Effector CD4-positive, alpha-beta T cell (primary cell): ENCODE measurements at places on chromosomes 1 and 21.

- no peak for DNase-seq
Measured at GRCh38 chr1:235250430-235250829, 77.5 kb downstream of the ARID4B start.

GRCh38 chr1:174883409-174883808 lies 116.3 kb upstream of the CACYBP start:
- DNase-seq = no peak

DNA sequence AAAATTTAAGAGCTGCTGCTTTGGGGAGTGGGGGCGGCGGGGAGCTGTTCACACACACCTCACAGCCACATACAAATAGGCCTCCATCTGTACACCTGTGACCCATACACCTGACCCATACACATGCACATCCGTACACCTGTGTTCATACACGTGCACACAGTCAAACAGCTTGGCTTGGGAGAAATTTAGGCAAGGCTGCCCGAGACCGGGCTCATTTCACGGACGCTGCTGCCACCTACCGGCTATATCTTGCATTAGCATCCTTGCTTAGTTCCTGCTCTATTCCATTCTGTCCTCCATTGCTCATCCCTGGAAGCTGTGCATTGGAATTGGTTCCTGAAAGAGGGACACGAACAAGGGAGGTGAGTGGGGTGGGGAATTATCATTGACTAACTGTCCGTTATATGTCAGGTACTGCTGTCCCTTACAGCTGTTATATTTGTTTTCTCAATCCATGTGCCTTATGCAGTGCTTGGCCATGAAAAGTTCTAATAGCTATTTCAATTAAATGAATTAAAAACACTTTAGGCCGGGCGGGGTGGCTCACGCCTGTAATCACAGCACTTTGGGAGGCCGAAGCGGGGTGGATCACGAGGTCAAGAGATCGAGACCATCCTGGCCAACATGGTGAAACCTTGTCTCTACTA lies 37.1 kb upstream of the EPB41 start:
- peak; percentile 78 for DNase-seq

- DNase-seq = peak; percentile 39
Measured at GRCh38 chr1:52403566-52404115, 582 bp downstream of the ORC1 start.

GRCh38 chr1:166937962-166938361 lies 37.4 kb downstream of the ILDR2 start:
- DNase-seq = no peak

DNA sequence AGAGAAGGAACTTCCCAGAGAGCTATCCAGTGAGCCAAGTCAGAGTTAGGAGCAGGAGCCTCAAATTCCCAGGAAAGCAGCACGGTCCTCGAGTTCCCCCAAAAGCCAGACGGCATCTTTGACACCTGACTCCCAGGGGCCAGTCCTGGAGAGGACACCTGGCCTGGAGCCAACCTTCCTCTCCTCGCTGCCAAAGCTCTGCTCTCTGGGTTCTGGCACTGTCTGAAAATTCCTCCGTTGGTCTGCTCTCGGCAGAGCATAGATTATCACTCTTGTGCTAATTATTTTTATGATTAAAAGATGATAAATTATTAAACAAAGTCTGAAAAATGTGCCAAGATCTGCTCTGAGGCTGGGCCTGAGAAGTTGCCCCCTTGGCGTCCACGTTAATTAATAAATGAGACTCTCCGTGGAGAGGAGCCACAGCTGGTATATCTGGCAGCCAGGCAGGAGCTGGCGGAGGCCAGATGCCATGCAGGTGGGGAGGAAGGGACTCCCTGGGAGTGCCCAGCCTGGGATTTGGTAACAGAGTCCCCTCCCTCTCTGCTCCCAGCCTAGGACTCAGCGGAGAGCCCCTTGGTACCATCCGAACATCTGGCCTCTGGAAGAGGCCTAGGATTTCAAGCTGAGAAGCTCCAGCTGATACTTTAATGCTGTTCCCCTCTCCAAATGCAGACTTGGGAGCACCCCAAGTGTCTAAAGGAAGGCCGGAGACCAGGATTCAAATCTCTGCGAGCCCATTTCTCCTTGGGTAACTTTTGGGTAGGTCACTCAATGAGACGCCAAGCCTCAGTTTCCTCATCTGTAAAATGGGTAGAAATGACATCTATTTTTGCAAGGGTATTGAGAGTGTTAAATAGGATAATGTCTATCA lies 163.7 kb upstream of the POU3F1 start:
- no peak for DNase-seq
